Frontal cortex (tissue), 4 donors: ENCODE measurements at places on chromosomes 3 and 15.

DNA sequence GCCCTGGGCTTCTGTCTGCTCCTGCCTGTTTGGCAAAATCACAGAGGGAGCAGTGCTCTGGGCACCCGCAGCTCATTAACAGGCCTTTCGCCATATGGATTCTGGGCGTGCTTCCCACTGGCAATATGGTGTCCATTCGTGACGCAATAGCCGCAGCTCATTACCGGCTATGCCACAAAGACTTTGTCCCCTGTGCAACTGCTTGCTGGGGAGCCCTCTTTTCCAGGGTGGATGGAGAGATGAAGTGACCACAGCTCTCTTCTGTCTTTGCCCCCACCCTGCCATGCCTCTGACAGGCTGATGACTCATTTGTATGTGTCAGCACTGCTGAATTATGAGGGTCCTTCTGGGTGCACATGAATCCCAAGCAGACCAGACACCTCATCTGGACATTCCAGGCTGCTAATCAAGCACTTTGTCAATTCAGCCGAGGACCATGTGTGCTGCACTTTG lies 214.3 kb upstream of the FEZF2 start:
- no peak for DNase-seq

- no peak for DNase-seq
Measured at GRCh38 chr3:16337856-16338540, 73.0 kb downstream of the OXNAD1 start.

DNA sequence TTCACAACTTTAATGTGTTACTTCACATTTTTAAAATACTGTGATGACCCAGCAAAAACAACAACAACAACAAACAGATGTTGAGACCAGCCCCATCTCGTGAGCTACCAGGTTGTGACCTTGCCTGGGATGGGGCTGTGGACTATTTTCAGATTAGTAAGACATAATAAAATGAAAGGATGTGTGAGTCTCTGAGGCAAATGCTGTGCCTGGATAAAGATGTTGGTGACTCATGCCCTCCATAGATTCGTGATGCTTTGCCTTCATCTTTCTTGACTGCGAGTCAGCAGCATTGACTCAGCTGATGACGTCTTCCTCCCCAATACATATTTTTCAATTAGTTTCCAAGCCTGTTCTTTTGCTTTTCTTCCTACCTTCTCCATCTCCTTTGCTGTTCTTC lies 453.0 kb upstream of the CFAP20DC start:
- DNase-seq, result peak; percentile 10

- no peak for DNase-seq
Measured at GRCh38 chr15:92505611-92506010, 111.9 kb downstream of the ST8SIA2 start.

DNA sequence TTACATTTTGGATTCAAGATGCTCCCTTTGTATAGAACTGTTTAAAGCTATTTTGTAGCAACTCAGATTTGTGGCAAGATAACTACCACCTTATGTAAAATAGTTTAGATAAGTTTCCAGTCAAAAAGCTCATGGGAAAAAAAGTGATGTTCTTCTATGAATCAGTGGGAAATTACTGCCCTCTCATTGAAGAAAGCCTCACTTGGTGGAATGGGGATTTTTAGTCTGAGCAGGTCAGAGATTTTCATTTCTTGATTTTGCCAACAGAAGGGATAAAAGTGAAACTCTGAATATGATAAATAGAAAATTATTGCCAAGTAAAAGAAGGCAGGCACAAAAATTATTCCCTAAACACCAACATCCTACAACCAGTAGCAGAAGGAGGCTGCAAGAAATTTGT lies 25.8 kb upstream of the CSTA start:
- DNase-seq, result no peak
